ENCODE measurements at places on chromosomes 7 and 10.

- DNase-seq: no peak
These were observed 138.7 kb upstream of the PCLO start for GRCh38 chr7:83301416-83301815.

GRCh38 chr10:110802551-110803238 is 69.0 kb upstream of the PDCD4 start:
- DNase-seq: peak; percentile 70

DNA sequence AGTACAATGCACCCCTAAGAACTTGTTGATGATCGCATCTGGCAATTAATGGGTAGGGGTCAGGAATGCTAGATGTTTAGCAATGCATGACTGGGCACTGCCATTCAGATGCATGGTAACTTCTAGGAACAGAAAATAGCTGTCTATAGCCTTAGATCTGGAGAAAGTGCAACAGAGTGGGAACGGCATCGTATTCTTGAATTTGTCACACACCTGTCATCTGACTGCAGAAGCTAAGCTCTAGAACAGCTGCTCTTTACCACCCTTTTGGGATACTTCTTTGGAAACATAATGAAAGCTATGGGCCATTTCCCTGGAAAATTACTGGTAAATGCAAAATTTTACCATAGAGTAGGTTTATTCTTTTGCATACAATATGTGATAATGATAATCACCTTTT is 118.1 kb downstream of the SLC25A13 start:
- DNase-seq: no peak

DNA sequence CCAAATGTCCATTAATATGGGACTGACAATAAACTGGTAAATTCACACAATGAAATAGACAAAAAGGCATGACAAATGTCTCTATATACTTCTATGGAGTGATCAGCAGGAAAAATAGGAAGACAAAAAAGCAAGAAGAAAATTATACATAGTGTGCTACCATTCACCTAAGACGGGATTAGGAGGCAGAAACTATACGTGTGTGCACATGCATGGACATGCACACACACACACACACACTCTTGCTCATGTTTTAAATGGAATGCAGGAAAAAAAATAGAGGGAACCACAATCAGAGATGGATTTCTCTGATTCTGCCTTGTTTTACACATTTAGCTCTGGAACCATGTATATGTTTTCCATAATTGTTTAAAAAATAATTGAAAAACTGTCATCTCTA is 119.0 kb downstream of the ZFAND4 start:
- DNase-seq: no peak

DNA sequence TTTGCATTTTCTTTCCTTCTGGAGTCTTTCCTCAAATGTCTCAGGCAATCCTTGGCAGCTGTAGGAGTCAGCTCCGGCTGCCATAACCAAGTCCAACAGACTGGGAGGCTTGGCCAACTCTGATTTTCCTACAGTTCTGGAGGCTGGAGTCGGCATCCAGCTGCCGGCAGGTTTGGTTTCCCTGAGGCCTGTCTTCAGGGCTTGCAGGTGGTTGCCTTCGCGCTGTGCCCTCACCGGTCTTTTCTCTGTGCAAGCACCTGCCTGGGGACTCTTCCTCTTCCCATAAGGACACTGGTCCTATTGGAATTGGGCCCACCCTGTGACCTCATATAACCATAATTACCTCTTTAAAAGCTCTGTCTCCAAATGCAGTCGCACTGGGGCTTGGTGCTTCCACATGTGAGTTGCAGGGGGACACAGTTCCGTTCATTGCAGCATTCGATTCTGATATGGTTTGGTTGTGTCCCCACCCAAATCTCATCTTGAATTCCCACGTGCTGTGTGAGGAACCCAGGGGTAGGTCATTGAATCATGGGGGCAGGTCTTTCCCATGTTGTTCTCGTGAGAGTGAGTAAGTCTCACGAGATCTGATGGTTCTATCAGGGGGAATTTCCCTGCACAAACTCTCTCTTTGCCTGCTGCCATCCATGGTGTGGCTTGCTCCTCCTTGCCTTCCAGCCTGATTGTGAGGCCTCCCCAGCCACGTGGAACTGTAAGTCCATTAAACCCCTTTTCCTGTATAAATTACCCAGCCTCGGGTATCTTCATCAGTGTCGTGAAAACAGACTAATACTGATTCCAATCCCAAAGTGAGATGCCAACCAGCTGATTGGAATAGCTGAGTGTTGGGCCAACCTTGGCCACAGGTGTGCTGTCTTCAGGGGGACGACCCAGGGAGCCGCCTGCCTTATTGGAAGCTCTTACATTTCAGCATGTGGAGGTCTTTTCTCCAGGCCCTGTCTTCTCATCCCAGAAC is 7.9 kb downstream of the GALNTL5 start:
- no peak for DNase-seq

DNA sequence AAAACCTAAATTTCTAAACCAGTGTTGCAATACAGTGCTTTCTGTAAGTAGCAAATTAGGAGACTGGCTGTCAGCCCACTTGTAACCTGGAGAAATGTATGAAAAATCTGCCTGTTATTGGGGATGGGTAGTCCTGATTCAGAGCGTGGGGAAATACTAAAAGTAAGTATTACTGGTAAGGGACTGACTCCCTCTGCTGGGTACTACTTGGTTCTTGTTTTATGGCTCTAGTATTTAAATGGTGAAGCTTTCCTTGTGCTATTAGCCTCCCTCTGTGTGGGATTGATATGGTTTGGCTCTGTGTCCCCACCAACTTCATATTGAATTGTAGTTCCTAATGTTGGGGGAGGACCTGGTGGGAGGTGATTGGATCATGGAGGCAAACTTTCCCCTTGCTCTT is 886.1 kb downstream of the SORCS1 start:
- DNase-seq: no peak

- no peak for DNase-seq
These were observed 87.2 kb upstream of the AGK start for GRCh38 chr7:141463986-141464385.

GRCh38 chr10:108749042-108749441 is 1174.3 kb downstream of the XPNPEP1 start:
- no peak for DNase-seq

DNA sequence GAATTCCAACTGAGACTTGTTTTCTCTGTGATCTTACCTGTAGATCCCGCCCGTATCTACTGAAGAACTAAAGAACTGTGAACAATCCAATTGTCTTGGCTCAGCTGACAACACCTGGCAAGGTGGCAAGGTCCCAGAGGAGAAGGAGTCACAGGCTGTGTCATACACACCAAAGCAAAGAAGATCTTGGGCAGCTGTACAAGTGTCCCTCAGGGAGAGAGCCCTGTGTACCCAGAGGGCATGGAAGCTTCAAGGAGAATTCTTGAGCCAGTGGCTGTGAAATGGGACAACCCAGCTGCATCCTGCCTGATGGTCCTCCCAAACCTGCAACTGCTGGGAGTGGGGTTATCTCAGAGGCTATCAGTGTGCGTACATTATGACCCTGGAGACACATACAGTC is 46.7 kb upstream of the TECTB start:
- DNase-seq: no peak

- DNase-seq: no peak
These were observed 1053.9 kb downstream of the KCNMA1 start for GRCh38 chr10:76583711-76584161.

- DNase-seq: no peak
These were observed 138.9 kb upstream of the LYZL1 start for GRCh38 chr10:29150010-29150409.

DNA sequence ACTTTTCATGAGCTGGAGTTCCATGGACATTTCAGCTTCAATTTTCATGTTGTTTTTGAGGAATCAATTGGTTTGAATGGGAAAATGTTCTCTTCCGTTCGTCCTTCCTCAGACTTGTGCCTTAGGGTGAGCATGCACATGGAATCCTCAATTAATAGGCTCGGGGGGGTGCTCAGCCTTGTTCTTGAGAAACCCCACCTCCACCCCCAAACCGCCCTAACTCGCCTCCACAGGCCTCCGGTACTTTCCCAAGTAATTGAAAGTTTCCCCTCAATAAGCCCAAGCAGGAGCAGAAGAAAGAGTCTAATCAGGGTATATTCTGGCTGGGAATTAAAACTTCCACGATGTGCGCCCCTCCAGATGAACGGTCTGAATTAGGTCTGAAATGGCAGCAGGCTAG is 945.2 kb downstream of the GRID1 start:
- DNase-seq: no peak

DNA sequence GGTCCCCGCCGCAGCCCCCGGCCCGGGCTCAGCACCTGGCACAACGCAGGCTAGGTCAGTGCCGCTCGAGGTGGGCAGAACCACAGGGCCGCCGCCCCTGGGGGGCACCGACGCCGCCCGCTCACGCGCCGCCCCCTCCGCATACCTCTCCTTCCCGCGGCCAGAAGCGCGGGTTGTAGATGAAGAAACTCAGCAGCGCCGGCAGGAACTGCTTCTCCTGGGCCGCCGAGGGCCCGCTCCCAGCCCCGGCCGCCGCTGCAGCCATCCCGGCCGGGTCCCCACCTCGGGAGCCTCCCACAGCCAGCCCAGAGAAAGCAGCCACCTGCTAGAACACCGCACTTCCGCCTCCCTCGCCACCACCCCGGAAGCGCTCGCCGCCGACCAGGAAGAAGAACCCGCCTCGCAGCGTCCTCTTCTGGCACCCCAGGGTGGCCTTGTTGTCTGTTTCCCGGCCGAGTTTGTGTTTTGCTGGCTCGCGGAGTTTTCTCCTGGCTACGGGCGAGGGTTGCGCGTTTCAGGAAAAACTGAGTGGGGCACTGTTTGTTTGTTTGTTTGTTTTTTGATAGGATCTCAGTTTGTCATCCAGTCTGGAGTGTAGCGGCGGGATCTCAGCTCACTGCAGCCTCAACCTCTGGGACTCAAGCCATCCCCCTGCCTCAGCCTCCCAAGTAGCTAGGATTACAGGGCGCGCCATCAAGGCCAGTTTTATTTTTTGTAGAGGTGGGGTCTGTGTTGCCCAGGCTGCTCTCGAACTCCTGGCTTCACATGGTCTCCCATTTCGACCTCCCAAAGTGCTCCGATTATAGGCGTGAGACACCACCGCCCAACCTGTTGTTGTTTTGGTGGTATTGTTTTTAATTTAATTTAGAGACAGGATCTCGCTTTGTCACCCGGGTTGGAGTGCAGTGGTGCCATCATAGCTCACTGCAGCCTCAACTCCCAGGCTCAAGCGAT is 17.7 kb downstream of the OCM2 start:
- DNase-seq: peak; percentile 84

- DNase-seq: no peak
These were observed 118.4 kb downstream of the MBL2 start for GRCh38 chr10:52654201-52654600.

DNA sequence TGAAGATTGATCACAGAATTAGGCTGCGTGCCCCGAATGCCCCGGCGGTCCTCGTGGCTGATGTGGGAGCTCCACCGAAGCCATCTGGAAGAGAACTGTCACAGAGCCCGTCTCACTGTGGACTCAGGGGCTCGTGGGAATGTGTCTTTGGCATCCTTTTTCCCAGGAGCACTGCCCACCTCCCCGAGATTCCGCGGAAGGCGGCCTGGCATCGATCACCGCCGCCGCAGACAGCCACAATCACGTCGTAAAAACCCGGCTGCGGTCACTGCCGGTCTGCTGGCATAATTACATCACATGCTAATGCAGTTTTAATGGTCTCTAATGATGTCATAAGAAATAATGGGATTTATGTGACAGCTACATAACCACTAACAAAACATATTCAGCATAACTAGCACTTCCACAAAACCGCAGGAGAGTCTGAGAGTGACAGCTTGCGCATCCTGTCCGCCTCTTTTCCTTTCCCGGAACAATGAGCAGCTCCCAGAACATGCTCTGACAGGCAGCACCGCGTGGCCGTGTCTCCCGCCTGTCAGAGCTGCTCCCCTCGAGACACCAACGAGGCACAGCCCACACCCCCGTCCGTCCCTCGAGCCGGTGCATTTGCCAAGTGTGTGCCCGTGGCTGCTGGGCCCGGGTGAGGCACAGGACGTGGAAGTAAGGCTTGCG is 490.0 kb downstream of the PTPRN2 start:
- no peak for DNase-seq

DNA sequence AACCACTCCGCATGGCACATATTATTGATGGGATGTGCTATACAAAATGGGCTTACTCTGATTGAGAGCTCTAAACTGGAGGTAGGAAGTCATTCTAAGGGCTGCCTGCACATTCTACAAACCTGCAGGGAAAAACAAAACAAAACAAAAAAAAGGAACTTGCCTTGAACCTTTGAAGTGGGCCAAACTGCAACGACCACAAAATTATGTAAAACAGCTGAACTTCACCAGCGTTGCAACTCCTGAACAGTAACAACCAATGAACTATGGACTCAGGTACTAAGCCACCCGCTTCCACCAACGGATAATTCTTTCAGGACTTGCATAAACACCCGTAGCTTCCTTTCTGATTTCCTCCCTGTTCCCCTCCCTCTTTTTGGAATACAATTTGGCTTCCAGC is 80.4 kb downstream of the ZNF248 start:
- no peak for DNase-seq

All from NCI-H1092 (cell line).